Cortex of kidney (tissue), 1 donor: ENCODE measurements at places on chromosomes 6 and 20.

GRCh38 chr6:144036064-144036834 lies 28.2 kb upstream of the PLAGL1 start:
- no peak for DNase-seq

DNA sequence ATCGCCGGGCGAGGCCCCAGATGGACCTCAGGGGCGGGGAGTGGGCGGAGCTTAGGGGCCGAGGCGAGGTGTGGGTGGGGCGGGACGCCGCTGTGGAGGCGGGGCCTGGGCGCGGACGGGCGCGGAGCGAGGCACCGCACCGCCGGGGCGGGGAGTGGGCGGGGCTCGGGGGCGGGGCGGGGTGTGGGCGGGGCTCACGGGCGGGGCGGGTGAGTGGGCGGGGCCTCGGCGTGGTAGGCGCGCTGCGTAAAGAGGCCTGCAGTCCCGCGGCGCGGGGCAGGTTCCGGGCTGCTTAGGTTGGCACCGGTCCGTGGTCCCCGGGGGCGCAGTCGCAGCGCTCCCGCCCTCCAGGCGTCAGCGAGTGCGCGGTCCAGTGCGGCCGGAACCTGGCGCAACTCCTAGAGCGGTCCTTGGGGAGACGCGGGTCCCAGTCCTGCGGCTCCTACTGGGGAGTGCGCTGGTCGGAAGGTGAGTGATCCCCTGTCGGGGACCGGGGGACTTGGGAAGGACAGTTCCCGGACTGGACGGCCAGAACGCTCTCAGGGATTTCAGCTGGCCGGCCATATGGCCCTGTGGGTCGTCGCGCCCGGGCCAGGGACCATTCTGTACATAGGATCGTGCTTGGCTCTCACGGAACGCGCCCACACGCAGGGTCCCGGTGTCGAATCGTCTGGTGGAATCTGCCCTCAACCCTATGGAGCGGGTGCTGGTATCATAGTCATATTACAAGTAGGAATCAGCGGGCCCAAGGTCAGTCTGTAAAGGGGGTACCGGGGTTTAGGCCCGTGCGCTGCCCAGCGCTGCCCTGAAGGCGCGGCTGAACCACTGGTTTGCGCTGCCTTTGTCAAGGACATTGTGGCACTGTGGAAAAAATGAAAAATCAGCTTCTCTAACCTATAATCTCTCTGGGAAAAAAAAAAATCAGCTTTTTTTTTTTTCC lies at the start of gene NQO2:
Gene NQO2, plus strand, starts transcription at position 277 of the 940 bp plus-strand sequence. CDS start 6,659 bp downstream, outside the sequence.
- DNase-seq, result no peak

DNA sequence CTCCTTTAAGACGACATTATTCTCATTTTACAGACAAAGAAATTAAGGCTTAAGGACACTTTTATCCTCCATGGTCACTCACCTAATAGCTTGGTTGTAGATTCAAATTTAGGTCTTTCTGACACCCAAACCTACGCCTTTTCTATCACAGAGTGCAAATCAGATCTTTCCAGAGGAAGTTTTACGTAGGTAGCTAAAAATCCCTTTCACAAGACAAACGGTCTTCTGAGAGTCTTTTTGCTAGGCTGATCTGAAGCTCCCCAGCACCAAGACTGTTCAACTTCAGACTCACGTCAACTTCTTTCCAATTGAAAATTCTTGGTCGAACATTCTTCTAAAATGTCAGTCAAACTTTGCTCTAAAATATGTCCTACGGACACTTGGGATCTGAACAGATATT lies 46.5 kb downstream of the BLOC1S5 start:
- no peak for DNase-seq

DNA sequence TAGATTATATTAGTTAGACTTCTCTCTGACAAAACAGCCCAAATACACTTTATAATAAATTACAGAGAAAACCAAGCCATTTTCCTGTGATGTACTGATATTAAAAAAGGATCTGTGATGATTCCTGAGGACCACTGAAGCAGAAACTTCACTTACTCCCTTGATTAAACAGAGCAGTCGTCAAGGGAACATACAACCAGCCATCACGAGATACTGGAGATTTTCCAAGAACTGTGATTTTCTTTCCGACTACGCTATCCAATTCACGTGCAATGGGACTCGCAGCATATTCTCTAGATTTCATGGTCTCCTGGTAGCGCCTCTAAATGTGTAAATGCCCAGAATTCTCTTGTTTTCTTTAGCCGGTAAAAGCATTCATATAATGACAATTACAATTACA lies 377.4 kb downstream of the PHF3 start:
- DNase-seq, result no peak

DNA sequence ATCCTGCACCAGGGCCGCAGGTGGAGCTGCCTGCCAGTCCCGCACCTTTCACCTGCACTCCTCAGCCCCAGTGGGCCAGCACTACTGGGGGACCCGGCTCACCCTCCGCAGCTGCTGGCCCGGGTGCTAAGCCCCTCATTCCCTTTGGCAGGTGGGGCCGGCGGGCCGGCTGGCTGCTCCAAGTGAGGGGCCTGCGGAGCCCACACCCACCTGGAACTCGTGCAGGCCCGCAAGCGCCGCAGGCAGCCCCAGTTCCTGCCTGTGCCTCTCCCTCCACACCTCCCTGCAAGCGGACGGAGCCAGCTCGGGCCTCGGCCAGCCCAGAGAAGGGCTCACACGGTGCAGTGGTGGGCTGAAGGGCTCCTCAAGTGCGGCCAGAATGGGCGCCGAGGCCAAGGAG lies 199.0 kb upstream of the HS3ST5 start:
- no peak for DNase-seq

- DNase-seq, result no peak
Observed at GRCh38 chr6:17470202-17470937, 77.0 kb downstream of the CAP2 start.

DNA sequence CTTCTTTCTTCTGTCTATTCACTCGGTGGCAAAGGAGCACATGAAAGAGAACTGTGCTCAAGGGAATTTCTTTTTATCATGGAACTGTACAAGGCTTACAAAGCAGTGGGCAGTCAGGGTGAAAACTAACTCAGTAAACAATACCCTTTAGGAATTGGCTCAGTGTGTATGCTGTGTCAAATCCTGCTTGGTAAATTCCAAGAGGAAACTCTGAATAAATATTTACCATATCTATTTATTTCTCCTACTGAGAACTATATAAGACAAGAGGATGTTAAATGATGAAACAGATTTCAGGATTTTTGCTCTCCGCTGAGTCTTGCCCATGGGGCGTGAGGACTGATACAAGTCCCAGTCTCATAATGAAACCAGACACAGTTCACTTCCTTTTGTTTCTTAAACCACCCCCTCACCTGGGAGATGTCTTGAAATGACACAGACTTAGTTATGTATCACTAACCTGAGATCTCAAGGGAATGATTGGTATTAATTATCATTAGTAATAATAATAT lies 188.8 kb downstream of the BACH2 start:
- DNase-seq, result no peak

GRCh38 chr6:4318321-4318720 lies 182.9 kb upstream of the ECI2 start:
- DNase-seq, result no peak

DNA sequence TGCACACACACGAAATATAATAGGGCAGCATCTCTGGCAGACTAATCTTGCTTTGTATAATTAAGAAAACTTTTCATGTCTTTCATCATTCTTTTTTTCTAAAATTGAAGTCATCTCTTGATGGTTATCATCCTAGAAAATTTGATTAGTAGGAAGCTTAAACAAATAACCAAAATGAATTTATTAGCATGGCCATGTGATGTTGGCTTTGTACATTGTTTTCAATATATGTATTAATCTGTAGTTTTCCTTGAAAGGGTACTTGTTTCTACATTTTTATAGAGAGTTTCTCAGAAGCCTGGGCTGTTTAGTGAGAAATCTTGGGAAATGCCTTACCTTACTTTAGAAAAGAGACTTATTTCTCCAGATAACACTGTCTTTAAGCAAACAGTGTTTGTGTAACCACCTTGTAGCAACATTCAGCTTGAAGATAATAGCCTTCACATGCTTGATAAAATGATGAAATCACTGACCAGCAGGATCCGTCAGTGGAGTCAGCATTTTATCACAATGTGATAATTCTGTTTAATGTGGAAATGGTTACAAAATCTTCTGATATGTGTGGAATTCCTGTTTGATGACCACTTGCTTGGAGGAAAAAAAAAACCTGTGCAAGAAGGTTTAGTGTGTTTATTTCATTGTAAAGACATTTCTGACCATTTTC lies 147.8 kb downstream of the MACROD2 start:
- no peak for DNase-seq

DNA sequence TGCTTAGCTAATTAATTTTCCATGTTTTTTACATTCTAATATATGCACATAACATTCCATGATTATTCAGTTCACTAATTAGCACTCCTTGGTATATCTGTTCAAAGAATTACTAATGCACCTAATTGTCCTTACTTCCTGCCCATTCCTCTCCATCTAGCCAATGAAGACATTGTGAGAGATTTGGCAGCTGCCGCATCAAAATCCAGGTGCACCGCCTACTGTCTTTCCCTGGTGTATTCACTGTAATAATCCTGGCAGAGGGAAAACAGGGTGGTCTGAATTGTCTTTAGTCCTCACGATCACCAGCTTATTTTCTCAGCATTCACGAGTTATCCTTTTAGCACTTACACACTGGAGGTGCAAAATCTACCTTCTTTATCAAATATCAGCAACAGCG lies 61.0 kb upstream of the SCGN start:
- no peak for DNase-seq

GRCh38 chr6:13378669-13379590 lies 50.6 kb upstream of the TBC1D7 start:
- DNase-seq, result no peak

DNA sequence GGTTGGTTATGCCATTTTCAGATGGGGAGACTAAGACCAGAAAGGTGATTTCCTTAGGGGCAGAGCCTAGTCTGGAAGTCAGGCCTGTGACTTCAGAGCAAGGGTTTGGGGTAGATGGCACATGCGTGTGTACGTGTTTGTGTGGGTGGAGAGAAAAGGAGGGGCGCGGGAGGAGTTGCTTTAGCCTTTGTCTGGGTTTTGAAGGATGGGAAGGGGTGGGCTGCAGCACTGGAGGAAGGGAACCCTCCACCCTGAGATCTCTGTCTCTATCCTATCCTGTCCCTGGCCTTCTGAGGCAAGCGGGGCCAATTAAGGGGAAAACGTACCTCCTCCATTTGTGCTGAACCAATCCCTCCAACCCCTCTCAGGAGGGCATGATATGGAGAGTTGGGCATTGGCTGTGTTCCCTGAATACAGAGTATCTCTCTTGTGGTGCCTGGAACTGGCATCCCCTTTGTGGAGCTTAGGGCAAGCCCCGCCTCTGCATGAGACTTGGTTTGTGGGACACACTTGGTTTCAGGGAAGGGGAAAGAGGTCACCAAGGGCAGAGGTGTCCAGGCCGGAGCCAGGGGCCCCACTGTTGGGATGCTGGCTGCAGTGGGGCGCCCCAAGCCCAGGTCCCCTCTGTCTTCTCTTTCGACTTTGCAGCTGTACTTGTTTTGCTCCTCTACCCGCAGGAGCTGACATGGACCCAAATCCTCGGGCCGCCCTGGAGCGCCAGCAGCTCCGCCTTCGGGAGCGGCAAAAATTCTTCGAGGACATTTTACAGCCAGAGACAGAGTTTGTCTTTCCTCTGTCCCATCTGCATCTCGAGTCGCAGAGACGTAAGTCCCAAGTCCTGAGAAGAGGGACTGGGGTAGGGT lies at the start of gene DBNDD2:
Gene DBNDD2, plus strand, starts transcription at position 507 of the 863 bp plus-strand sequence. Its CDS starts 179 bp downstream, at position 686.
- DNase-seq, result no peak

GRCh38 chr6:46465294-46466165 lies 25.7 kb downstream of the RCAN2 start:
- no peak for DNase-seq

DNA sequence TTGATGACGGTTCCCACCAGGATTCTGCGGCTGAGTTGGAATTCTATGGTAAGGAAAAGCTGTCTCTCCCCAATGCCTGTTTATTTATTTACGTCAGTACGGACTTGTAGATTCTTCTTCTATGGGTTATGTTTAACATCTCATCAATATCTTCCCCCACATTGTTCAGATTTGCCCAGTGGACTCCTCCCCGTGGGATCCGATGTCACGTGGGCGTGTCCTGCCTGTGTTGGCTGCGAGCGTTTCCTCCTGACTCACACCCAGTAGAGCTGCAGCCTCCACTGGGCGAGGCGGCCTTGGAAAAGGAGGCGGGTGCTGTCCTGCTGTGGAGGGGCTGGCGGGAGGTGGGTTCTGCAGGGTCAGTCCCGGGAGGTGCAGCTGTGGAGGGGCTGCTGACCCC lies 46.8 kb upstream of the SLCO4A1 start:
- DNase-seq, result no peak

- DNase-seq, result no peak
Observed at GRCh38 chr6:14502551-14502950, 385.0 kb downstream of the CD83 start.

DNA sequence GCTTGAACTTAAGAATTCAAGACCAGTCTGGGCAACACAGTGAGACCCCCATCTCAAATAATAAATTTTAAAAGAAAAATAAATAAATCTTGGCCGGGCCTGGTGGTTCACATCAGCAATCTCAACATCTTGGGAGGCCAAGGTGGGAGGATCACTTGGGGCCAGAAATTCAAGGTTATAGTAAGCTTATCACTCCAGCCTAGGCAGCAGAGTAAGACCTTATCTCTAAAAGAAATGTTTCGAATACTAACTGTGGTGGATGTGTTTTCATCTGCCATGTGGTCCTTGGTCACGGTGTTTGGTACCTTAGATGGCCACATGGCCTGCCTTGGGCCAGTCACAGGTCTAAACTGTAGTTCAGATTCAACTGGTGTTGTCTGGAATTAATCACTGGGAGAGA lies 5.8 kb downstream of the UBE2C start:
- DNase-seq, result no peak

GRCh38 chr20:59845472-59845871 lies 88.0 kb downstream of the SYCP2 start:
- no peak for DNase-seq

DNA sequence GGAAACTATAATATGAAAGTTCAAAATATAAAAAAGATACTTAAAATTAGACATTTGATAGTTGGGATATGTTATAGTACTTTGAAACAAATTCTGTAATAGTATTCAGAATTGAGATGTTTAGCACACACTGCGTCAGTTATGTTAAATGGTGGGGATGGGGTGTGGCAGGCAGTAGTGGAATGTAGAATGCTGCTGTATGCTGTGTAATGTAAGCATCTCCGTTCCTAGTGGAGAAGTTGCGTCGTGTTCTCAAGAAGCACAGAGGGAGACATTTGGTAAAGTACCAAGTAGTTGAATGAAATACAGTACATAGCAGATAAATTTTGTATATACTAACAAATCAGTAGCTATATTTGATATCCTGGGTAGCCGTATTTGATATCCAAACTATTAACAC lies 192.4 kb downstream of the ZFAND3 start:
- no peak for DNase-seq

DNA sequence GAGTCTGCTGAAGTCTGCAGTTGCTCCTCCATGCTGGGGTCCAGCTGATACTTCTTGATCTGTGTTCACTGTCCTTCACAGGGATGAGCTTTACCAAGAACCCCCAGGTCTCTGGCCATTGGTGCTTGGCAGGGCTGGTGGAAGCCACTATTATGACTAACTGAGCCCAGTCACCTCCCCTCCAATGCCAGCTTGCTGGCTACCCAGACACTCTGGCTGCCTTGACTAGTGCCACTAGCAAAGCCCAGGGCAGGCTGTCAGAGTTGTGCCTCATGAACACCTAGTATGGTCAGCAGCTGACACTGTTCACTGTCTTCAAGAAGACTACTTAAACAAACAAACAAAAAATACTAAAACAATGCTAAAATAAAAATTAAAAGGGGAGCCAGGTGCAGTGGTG lies 8.8 kb downstream of the ASIP start:
- no peak for DNase-seq

- DNase-seq, result no peak
Observed at GRCh38 chr20:5834436-5835005, 84.3 kb downstream of the SHLD1 start.

GRCh38 chr6:165984729-165985275 lies 182.8 kb downstream of the TBXT start:
- DNase-seq, result no peak
